Neural crest cell (in vitro differentiated cells): ENCODE measurements at places on chromosomes 6 and 20. TPM values are rescaled to one million over a fixed set of nuclear protein-coding genes. Genes with fewer than 3 reads are reported as not detected.
A peak's percentile ranks its signal among the peaks of the same experiment; 100 is the strongest.

FILIP1 gene
- total RNA-seq: 0.79 and 0.89 TPM in 2 replicates

- H3K4me1 ChIP-seq: no peaks in the 10 kb centered on the region
- H3K27me3 ChIP-seq: no peaks in the 10 kb centered on the region
- no peak for DNase-seq
- no peak overlapping the region for H3K27ac ChIP-seq
- no peak overlapping the region for H3K4me3 ChIP-seq
- no peaks in the 10 kb centered on the region for H3K36me3 ChIP-seq
These were observed 422.8 kb downstream of the CBLN4 start for GRCh38 chr20:55582498-55582897.

CGA gene
- not detected in 2 replicates for total RNA-seq

DNA sequence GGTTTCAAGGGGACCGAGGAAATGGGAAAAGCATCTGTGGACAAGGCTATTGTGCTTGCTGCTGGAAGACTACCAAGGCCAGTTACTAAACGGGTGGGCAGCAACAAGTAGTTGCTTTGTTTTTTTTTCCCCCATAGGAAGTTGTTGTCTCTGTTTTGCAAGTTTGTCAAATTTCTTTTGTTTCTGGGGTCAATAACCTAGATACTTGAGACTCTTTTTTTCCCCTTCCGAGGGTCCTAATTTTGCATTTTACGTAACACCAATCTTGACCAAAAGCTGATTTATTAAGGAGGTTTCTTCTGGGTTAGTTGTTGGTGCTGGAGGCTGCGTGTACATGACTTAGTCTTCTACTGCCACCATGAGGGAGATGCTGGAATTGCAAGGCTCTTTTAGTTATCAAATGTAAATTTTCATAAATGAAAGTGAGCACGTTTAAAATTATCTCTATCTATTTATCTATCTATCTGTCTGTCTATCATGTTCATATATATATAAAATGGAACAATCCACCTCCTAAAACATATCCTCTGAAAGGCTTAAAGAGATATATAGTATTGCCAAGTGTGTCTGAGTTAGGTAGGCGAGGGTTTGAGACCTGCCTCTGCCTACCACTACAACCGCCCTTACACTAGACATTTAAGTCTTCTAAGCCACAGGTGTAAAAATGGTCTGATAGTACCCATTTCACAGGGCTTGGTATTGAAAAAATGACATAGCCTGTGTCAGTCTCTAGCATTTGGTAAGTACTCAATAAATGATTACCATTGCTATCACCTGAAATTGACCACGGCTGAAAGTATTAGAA is 60.2 kb downstream of the GCLC start:
- no peaks in the 10 kb centered on the region for H3K36me3 ChIP-seq
- peak; percentile 78 for DNase-seq
- H3K27me3 ChIP-seq: peaks cover 25% of the 10 kb centered on the region
- H3K27ac ChIP-seq: no peak overlapping the region
- no peak overlapping the region for H3K4me3 ChIP-seq

- peak overlapping the region; percentile 97 for H3K4me3 ChIP-seq
- H3K4me1 ChIP-seq: peaks cover 57% of the 10 kb centered on the region
- H3K27me3 ChIP-seq: peaks cover 6% of the 10 kb centered on the region
- peak; percentile 15 for DNase-seq
These were observed 556 bp downstream of the PANK2 start for GRCh38 chr20:3889489-3890397.

RPS18 gene
- total RNA-seq: 2,299 and 2,407 TPM in 2 replicates

DNA sequence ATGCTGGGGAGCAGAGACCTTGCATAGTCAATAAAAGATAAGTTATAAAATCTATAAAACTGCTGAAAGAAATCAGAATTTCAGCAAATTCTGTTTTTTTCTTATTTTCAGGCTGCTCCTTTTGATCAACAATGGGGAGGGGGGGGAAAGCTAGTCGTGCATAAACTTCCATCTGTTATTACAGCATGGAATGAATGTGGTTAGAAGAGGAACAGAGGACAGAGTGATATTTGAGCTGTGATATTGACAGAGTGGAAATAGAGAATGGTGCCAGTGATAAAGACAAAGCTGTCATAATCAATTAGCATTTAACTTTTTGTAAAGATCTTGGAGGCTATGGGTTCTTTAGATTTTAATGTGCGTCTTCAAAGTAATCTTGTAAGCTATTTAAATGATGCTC is 43.4 kb upstream of the QKI start:
- no peaks in the 10 kb centered on the region for H3K36me3 ChIP-seq
- no peak for DNase-seq
- H3K27ac ChIP-seq: no peak overlapping the region
- no peak overlapping the region for H3K4me3 ChIP-seq

- peaks cover 3% of the 10 kb centered on the region for H3K4me1 ChIP-seq
- no peak overlapping the region for H3K4me3 ChIP-seq
- no peak for DNase-seq
- H3K27me3 ChIP-seq: no peaks in the 10 kb centered on the region
- peaks cover 3% of the 10 kb centered on the region for H3K36me3 ChIP-seq
These were observed 22.4 kb downstream of the TCFL5 start for GRCh38 chr20:62839261-62839660.

- peaks cover 17% of the 10 kb centered on the region for H3K4me1 ChIP-seq
- H3K4me3 ChIP-seq: no peak overlapping the region
- no peak overlapping the region for H3K27ac ChIP-seq
- DNase-seq: no peak
- peaks cover 4% of the 10 kb centered on the region for H3K36me3 ChIP-seq
These were observed 113.4 kb downstream of the B3GAT2 start for GRCh38 chr6:70843328-70843918.

DNA sequence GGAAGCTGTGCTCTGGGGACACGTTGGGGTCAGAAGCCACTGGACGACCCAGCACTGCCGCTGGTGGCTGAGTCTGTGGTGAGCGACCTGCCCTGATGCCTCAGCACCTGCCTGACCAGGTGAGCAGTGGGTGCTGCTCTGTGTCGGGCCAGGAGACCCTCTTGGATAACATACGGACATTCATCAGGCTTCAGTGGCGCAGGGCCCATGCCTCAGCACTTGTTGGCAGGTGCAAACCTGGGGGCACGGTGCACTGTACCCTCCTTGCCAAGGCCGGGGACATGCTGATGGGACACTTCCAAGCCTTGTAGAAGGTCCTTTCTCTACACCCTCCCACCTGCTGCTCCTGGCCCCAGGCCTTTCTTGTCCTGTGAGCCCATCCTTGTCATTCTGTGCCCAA is 34.1 kb downstream of the MYT1 start:
- no peak overlapping the region for H3K4me3 ChIP-seq
- H3K27ac ChIP-seq: no peak overlapping the region
- H3K27me3 ChIP-seq: no peaks in the 10 kb centered on the region
- H3K36me3 ChIP-seq: peaks cover 3% of the 10 kb centered on the region

ACSS2 gene
- 84.9 and 90.9 TPM in 2 replicates for total RNA-seq

DNA sequence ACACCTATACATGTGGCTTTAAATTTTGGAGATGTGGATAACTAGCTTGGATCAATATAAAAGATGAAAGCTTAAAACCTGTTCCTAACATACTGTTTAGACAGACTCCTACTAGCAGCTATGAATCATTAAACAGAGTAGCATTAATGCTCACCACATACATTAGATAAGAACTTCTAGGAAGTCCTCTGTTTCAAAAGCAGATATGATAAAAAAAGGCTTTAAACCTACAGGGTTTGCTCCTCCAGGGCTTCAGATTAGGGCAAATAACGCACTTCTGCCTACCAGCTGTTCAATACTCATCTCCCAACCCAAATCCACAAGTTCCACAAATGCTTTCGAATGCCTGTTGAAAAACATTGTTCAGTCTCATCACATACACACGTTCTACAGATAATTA is 1.5 kb downstream of the REPS1 start:
- peaks cover 26% of the 10 kb centered on the region for H3K4me1 ChIP-seq
- no peaks in the 10 kb centered on the region for H3K36me3 ChIP-seq
- H3K27me3 ChIP-seq: no peaks in the 10 kb centered on the region

DNA sequence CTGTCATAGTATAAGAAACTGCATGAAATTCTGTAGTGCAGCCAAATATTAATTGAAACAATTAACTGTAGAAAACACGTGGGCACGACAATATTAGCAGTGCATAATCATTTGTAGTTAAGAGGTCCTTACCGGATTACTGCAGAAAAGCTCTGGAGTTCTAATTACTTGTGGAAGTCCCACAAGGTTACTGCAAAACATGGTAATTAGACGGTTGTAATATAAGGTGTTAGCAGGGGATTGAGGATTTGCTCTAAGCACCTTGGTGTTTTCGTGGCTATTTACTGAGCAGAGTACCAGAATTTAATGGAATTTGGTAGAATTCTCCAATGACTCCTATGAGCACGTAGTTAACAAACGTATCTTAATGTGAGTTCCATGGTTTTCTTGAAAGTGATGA is 473.6 kb upstream of the AGPAT4 start:
- H3K4me1 ChIP-seq: peaks cover 11% of the 10 kb centered on the region
- no peak overlapping the region for H3K27ac ChIP-seq
- no peaks in the 10 kb centered on the region for H3K36me3 ChIP-seq
- H3K4me3 ChIP-seq: no peak overlapping the region
- H3K27me3 ChIP-seq: no peaks in the 10 kb centered on the region

- DNase-seq: no peak
- H3K27me3 ChIP-seq: peaks cover 28% of the 10 kb centered on the region
- H3K27ac ChIP-seq: no peak overlapping the region
- no peak overlapping the region for H3K4me3 ChIP-seq
- no peaks in the 10 kb centered on the region for H3K4me1 ChIP-seq
These were observed 75.9 kb downstream of the EDN3 start for GRCh38 chr20:59376109-59376841.

KCNS1 gene
- total RNA-seq: not detected in 2 replicates

DNA sequence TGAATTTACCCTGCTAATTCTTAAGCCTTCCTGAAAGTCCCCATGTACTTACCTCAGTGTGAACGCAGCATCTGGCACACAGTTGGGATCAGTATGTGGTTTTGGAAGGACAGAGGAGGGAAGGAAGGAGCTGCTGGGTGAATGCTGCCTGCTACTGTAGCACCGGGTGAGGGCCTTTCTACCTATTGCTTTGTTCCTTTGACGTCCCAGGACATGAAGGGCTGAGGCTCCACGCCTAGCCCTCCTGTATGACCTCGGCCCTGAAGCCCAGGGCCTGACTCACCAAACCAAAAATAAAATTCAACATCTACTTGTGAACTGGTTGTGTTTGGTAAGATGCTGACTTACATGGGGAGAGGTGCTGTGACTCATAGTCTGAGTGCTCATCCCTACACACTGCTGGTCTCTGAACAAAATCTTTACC is 51.1 kb downstream of the ARID1B start:
- H3K4me3 ChIP-seq: no peak overlapping the region
- DNase-seq: no peak
- H3K27me3 ChIP-seq: no peaks in the 10 kb centered on the region
- peaks cover 3% of the 10 kb centered on the region for H3K36me3 ChIP-seq
- H3K4me1 ChIP-seq: peaks cover 51% of the 10 kb centered on the region

DNA sequence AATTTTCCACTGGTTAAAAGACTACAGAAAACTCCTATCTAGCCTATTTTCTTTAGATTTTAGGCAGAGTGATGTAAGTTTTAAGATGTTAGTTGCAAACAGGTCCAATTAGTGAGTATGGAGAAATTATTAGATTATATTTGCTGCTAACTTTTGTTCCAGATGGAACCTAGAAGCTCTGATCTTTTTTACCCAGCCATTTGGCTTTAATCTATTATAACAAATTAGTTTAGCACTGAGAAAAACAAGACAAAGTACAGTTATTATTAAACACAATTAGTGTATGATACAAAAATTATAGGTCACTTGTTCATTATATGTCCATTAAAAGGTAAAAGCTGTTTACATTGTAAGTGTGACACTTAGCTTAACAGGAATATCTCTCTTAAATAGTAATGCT is 2.5 kb downstream of the FAM162B start:
- no peak for DNase-seq
- H3K27me3 ChIP-seq: peaks cover 52% of the 10 kb centered on the region
- H3K36me3 ChIP-seq: no peaks in the 10 kb centered on the region
- H3K27ac ChIP-seq: no peak overlapping the region

PBOV1 gene
- not detected in 2 replicates for total RNA-seq

- no peaks in the 10 kb centered on the region for H3K27me3 ChIP-seq
- peaks cover 17% of the 10 kb centered on the region for H3K4me1 ChIP-seq
- H3K4me3 ChIP-seq: no peak overlapping the region
- no peak for DNase-seq
These were observed 80.1 kb downstream of the GMDS start for GRCh38 chr6:2165286-2165685.
